ENCODE measurements at places on chromosomes 4 and X.
A peak's percentile ranks its signal among the peaks of the same experiment; 100 is the strongest.

DNA sequence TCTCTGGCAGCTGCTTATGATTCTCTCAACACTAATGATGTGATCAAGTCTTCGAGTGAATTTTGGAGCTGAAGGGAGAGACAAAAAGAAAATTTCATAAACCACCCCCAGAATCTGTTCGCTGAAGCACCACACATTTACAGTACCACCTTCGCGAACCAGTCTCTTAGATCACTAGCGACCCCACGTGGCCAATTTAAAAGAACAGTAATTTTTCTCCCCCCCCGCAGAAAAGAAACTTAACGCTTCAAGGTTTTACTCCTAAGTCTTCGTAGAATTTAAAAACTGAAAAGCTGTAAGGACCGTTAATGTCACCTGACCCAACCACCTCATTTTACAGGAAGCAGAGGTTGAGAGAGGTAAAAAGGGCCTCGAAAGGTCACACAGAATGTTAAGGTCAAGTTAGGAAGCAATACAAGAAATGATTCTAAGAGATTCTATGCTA is 187.5 kb downstream of the QDPR start:
- peak; percentile 42 for DNase-seq

- DNase-seq: no peak
Observed at GRCh38 chr4:138707746-138708677, 307.6 kb upstream of the NOCT start.

DNA sequence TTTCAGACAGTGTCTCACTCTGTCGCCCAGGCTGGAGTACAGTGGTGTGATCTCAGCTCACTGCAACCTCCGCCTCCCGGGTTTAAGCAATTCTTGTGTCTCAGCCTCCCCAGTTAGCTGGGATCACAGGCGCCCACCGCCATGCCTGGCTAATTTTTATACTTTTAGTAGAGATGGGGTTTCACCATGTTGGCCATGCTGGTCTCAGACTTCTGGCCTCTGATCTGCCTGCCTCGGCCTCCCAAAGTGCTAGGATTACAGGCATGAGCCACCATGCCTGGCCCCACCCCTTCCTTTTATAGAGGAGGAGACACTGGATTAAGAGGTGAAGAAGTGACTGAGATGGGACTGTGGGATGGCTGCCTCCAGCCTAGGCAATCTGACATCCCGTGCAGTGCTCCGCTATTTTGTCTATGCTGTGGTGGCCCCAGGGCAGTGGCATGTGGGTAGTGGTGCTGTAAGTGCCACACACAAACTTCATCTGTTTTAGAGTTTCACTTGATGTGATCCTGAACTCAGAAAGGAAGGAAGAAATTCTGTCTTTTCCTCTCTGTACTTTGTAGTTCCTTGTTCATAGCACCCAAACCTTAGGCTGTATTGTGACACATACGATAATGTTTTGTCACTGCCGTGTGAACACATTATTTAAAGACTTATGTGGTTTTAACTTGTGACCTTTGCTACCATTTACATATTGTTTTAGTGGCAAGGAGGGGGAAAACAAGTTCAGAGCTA is 48.9 kb downstream of the FNIP2 start:
- peak; percentile 39 for DNase-seq

GRCh38 chrX:144722307-144722706 is 525.0 kb upstream of the SPANXN1 start:
- DNase-seq: no peak

DNA sequence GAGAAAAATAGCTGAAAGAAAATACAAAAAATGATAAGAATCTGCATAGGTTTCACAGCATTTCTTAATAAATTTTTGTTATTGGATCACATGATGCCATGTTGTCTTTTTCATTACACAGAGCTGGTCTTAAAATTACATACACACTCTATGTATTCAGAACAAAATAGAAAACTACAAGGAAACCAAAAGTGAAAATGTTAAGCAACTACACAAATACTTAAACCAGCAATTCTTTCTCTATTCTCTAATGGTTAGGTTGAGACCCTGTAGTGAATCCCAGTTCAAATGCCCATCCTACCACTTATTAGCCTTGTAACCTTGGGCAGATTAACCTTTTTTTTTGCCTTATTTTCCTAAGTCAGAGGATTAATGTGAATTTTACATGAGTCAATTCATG is 2311.2 kb downstream of the PCDH7 start:
- DNase-seq: no peak

- DNase-seq: no peak
Observed at GRCh38 chr4:140994015-140994414, 139.3 kb downstream of the RNF150 start.

GRCh38 chrX:30615229-30615628 is 37.7 kb upstream of the TASL start:
- DNase-seq: peak; percentile 33

DNA sequence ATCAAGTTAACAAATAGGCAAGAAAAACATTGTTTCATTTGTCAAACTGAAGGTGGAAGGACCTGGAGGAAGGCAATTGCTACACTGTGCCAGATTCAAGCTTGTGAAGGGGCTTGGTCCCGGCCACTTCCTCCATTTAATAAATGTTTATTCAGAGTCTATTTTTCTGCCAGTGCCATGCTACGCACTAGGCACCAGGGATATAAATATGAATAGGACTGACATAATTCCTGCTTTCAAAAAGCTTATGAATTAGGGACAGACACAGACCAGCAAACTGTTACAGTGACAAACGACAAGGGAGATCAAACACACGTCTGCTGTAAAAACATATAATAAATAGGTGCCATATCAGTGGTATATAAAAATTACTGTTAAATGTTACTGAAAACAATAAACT is 571 bp downstream of the TLR6 start:
- DNase-seq: no peak

DNA sequence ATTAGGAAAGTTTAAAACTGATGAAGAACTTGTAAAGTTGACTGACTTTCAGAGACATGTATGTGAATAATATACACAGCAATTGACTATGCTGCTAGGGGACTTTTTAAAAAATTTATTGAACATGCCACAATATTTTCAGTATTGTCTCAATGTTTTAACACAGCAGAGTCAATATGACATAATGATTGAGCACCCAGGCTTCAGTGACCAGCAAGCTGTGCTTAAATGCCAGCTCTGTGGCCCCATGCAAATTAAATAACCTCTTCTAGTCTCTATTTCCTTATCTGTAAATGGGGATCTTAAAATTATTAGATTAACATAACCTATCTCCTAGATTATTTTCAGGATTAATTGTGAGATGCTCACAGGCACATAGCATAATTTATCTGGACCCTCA is 56.8 kb upstream of the TXK start:
- no peak for DNase-seq

DNA sequence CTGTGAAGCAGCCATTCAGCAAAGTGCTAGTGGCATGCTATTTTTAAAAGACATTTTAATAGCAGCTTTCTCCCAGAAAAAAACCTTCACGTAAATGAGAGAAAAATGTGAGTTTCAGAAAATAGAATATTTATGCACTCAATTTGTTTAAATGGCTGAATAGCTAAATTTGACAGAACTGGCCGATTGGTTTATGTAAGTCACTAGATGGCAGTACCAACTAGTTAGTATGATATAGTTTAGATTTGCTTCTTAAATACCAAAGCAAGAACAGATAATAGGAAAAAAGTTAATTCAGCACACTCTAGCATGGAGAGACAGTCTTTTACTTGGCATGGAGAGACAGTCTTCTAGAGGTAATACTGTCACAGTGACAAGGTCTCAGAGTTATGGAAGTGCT is 250.1 kb downstream of the SNCA start:
- no peak for DNase-seq

DNA sequence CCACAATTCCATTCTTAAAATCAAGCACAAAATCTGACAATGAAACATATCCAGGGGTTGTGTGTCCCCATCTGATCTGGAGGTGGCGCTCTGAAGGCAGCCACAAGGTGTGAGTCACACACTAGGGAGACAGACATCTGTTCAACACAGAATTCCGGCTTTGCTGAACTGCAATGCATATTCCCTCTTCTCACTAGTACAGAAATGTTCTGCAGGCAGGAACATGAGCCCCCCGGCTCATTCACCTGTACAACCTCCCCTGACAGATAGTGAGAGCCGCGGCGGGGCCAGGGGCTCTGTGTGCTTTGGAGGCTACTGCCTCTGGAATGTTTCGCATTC is 41.9 kb downstream of the WDR1 start:
- DNase-seq: peak; percentile 75

DNA sequence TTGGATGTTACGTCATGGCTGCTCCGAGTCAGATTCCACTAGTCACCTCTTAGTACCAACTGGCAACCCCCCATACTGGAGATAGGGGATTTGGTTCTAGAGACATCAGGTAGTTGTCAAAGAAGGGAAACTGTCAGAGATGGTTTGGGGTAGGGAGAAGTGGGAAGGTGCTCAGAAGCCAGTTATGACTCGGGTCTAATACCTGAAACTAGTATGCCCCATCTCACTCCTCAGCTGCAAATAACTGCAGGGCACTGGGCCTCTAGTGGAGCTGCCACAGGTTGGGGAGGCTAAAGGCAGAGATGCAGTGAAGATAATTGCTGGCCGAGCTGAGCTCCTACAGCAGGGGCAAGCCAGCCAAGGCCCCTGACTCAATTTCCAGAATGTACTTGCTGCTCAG is 30.0 kb downstream of the OTUD6A start:
- DNase-seq: no peak

DNA sequence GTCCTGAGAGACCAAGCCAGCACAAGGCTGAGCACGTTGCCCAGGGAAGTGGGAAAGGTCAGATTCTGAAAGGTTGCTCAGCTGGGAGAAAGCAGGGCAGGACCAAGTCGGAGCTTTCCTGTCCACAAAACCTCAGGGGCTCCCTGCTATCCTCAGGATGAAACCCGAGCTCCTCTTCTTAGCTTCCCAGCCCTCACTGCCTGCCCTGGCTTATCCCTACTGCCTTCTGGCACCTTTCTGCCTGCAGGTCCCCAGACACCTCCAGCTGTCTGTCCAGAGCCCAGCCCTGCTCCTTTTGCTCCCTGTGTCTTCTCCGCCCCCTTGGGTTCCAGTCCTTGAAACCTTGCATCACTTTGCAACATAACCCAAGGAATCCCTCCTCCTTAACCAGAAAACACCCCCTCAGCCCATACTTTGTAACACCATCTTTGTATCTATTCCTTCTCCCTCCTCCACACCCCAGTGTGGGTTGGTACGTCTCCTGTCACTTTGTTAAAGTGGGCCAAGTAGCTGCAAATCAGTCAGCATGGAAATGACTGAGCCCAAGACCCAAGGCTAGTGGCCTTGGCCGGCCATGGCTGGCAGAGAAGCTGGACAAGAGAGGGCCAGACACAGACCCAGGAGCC is 20.0 kb upstream of the PRRG3 start:
- DNase-seq: no peak

DNA sequence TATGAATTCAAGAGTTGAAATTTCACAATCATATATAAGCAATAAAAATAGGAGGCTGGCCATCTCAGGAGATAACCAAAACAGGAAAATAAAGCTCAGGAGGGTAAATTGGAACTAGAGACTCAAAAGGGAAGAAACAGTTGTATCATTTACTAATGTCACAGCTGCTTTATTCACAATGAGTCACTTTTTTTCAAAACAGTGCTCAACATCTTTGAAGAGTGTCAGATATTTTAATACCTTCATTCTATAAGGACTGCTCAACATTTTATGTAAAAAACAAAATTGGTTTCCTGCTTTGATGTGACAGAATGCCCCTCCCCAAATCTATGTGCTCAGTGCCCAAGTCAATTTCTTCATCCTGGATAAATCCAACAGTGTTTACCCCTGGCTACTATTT is 97.7 kb downstream of the DDX60 start:
- DNase-seq: no peak

DNA sequence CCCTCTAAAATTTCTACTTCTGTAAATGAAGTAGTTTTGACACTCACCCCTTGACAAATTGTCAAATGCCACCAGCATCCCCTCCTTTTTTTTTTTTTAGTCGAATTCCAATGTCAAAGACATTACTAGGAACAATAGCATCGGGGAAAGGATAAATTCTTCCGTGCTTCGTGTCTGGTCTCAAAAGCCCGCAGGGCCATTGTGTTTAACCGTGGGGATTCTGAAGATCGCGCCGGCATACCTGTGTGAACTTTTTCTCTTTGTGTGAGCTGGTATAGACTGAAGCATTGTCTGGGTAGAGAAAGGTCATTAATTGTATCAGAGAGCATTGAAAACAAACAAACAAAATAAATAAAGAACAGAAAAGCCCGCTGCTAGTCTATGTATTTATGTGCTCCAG is 313.9 kb downstream of the ASMT start:
- DNase-seq: no peak

DNA sequence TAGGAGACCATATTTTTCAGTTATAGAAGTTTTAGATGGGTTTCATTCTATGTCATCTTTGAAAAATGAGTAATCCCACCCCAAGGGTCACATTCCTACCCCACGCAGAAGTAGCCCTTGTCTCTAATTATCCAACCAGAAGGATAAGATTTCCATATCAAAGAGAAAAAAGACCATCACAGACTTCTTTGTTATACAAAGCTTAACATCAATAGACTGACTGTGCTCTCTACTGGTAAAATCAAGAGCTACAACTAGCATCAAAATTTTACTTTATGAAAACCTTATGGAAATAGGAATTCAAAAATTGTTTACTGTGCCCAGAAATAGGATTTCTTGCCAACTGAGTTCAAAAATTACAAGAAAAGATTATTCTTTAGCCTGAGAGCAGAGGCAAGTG is 24.9 kb downstream of the TNMD start:
- no peak for DNase-seq

DNA sequence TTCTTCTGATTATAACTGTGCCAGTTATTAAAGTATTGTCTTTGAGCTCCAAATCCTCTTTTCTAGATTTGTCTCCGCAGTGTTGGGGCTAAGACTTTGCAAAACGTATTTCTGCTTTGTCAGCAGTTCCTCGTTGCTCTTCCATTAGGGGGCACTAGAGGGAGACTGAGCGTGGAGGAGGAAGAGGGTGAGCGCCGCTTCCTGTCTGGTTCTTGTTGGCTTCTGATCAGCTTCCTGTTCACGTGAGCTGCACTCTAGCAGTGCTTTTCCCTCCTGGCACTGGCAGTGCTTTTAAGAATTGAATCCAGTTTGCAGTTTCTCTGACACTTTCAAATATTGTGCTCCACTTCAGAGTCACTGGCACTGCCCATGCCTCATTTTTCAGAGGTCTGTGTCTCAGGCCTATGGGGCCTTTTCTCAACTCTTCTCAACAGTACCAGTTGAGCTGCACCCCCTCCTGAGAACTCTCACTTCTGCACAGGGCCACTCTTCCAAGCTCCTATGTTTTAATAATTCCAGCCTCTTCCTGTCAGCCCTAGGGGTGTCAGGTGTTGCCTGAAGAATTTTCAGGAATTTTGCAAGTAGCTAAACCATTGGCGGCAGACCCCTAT is 54.4 kb upstream of the LCORL start:
- DNase-seq: no peak

DNA sequence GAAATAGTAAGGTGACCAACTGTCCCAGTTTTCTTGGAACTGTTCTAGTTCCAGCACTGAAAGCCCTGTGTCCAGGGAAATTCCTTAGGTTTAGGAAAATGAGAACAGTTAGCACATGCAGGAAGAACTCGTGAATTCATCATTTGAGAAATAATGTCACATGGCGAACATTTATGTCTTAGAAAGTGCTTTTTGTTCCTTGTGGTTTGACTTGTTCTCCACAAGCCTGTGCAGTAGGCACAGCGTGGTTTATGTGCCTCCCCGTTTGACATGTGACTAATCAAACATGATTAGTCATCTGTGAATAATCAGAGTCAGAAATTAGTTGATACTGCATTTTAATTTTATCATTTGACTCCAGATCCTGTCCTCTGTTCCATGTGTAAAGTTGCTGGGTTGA is 556.0 kb upstream of the CPEB2 start:
- peak; percentile 18 for DNase-seq

GRCh38 chr4:123478859-123479345 is 82.3 kb downstream of the SPRY1 start:
- DNase-seq: peak; percentile 33

GRCh38 chr4:185711726-185712125 is 100.3 kb downstream of the SORBS2 start:
- peak; percentile 82 for DNase-seq
